ENCODE measurements at places on chromosomes 12 and 14.

- no peak for DNase-seq
Measured at GRCh38 chr14:98374136-98374535, 897.9 kb downstream of the BCL11B start.

DNA sequence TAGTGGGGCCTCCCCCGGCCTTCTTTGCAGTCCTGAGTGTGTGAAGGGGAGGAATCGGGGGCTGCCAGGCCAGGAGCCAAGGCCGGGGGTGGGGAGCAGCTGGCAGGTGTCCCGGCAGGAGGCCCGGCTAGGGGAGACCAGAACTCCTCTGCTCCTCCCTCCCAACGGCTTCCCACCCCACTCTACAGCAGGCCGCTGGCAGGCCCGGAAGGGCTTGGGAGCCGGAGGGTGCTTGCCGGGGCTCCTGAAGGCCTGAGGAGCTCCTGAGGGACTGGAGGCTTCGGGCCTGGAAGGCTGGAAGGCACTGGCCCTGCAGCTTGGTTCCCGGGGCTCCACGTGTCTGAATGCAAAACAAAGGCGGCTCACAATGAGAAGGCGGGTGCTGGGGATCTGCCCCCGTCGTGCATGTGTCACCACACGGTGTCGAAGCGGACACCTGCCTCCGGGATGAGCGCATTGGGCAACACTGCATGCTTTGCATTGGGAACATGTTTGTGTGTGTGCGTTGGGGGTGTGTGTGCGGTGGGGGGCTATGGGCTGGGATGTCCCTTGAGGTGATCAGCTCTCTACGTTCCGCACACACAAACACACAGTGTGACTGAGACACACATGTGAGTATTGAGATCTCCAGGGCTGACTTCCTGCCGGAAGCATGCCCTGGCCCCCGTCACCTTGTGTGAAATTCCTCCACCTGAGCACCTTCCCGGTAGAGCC is 30.9 kb upstream of the ANKRD9 start:
- DNase-seq: no peak

DNA sequence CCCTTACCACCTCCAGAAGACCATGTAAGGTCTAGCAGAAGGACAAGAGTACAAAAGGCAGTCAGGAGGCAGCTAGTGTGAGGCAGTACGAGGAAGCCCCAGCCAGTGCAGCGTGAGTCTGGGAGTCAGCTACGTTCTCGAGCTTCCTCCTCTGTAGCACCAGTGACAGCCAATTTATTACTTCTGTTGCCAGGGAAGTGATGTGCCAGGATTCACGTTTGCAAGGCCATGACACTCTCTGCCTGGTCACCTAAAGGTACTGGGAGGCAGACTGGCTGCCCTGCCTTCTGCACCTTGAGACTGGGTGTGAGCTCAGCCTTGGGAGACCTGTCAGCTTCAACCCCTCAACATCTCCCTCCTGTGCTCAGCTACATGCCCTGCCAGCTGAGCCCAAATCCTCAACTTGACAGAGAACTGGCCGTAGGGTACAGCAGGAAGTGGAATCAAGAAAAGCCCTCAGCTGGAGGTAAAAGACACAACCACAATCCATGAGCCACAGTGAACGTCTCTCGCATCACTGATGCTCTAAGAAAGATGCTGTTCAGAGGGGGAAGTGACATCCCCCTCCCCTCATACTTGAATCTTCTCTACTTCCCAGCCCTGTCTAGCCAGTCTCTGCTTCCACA is 182.5 kb upstream of the RGS6 start:
- no peak for DNase-seq

- DNase-seq: no peak
Measured at GRCh38 chr12:127752802-127753201, 514.2 kb upstream of the TMEM132C start.

GRCh38 chr12:100317371-100317770 is 39.5 kb upstream of the SLC17A8 start:
- DNase-seq: no peak

GRCh38 chr12:6181583-6182278 is 18.5 kb upstream of the CD9 start:
- DNase-seq: no peak

DNA sequence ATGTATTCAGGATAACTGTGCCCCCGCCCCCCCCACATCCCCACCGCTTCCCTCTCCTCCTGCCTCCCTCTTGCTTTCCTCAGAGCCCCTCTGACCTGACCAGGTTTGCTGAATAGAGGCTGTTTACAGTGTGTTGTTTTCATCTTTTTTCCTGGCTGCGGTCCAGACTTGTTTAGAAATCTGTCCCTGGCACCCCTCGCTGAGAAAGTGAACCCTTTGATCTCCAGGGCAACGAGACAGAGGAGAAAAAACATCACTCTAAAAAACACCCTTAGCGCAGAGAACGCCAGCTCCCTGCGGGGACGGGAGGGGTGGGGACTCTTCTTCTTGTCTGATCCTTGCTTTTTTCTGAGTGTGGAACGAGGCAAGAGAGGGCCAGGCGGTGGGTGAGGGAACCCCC is 22.5 kb downstream of the SDS start:
- DNase-seq: no peak

GRCh38 chr14:80850197-80850814 is 91.2 kb downstream of the CEP128 start:
- no peak for DNase-seq

GRCh38 chr14:50008974-50009373 is 107.4 kb downstream of the VCPKMT start:
- DNase-seq: no peak

DNA sequence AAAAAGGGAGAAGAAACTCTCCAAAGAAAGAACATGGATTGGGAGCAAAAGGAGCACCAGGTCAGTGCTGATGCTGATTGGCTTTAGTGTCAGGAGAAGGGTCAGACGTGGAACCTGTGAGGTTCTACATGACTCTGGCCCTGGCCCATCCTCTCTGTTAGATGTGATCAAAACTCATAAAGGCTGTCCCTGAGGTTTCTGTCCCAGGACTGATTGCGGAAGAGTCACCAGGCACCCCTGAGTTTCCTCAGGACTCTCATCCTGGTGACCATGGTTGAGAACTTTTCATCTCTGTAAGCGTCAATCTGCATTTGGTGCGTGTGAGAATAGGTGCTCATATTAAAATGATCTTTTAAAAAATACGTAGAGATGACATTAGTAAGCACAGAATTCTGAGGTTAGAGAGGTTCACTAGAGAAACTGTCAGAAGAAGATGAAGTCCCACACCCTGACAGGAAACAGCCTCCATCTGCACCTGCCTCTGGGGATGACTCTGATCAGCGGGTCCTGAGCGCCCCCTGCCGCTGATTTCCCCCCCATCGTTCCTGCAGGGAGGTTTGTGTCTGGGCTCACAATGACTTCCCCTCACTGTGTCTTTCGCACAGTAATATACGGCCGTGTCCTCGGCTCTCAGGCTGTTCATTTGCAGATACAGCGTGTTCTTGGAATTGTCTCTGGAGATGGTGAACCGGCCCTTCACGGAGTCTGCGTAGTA is 741.8 kb downstream of the TMEM121 start:
- no peak for DNase-seq

GRCh38 chr14:92890830-92891588 is 31.9 kb upstream of the CHGA start:
- DNase-seq: no peak

GRCh38 chr12:55713721-55714120 is 2.1 kb upstream of the BLOC1S1 start:
- DNase-seq: no peak

- no peak for DNase-seq
Measured at GRCh38 chr14:65252482-65253255, 150.4 kb upstream of the MAX start.

GRCh38 chr14:65250162-65250495 is 147.8 kb upstream of the MAX start:
- no peak for DNase-seq

DNA sequence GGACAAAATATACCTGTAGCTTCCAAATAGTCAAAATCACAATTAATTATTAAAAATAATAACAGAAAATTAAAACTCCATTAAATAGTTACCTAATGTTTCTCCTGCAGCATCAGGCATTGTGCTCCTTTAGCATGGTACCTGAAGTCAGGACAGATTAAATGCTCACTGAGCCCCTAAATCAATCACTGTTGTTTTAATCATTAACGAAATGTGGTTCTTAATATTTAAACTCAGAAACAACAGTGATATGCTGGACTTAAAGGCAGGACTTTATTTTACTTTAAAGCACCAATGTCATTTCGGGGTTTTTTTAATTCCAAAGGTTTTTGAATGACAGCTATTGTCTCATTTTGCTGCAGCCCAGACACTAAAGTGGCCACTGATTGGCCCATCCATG is 2.0 kb upstream of the BMP4 start:
- no peak for DNase-seq

GRCh38 chr12:97612075-97612474 is 149.5 kb downstream of the RMST start:
- DNase-seq: no peak

- no peak for DNase-seq
Measured at GRCh38 chr12:29547151-29547632, 49.7 kb upstream of the OVCH1 start.

DNA sequence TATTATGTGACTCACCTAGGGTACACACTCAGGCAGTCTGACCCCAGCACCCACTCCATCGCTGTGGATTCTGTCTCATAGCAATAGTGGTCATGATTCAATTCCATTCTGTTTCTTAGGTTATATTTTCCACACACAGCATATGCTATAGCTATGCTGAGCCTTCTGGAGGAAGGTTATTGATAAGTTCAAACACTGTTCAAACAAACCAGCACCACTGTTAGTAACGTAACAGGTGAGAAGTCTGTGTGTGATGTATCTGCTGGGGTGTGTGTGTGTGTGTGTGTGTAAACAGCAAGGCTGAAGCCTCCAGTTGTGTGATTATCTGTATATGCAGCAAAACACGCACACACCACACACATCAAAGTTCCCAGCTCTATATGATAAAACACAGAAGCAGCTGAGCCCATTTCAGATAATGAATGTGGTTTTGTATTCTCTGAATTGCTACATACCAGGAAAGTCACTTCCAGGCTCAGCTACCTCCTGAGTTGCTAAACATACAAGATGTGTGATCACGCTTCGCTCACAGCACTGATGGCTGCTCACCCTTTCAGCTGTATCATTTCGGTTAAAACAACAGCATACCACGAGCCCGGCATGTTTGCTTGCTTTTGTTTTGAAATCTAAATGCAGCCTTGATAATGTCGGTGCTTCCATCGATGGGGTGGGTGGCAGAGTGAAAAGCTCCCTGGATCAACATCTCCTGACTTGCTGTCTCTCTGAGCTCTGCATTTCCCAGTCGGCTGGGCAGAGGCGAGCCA is 6.8 kb upstream of the SYNE3 start:
- DNase-seq: no peak

- DNase-seq: no peak
Measured at GRCh38 chr14:26810631-26811030, 212.8 kb upstream of the NOVA1 start.

GRCh38 chr12:104577581-104577981 is 120.8 kb downstream of the CHST11 start:
- no peak for DNase-seq

DNA sequence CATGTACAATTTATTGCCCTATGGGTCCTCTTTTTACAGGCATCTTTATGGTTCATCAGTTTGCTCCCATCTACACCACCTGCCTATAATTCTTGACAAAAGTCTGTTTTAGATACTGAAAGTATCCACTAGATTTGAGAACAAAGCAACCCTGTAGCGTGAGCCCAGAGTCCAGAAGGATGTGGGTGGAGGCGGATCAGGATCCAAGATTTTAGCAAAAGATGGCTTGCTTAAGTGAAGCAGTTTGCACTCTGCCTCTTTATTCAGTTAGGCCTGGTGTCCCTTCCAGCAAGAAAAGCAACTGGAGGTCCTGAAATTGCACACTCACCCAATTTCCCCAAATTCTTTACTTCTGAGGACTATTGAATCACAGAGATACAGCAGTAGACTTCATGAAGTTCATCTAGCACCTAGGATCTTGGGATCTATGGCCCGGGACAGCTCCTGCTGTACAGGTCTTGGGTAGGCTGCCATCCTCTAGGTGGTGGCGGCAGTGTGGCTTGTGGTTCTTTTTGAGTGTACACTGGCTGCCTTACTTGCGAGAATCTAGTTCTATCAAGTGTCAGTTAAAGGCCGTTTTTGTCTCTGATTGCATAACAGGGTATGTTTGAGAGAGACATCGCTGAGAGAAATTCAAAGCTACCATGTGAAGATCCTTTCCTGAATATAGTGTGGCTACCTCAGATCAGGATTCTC is 873.2 kb downstream of the NRXN3 start:
- DNase-seq: no peak

- DNase-seq: no peak
Measured at GRCh38 chr12:122528582-122528981, 1.5 kb downstream of the KNTC1 start.

DNA sequence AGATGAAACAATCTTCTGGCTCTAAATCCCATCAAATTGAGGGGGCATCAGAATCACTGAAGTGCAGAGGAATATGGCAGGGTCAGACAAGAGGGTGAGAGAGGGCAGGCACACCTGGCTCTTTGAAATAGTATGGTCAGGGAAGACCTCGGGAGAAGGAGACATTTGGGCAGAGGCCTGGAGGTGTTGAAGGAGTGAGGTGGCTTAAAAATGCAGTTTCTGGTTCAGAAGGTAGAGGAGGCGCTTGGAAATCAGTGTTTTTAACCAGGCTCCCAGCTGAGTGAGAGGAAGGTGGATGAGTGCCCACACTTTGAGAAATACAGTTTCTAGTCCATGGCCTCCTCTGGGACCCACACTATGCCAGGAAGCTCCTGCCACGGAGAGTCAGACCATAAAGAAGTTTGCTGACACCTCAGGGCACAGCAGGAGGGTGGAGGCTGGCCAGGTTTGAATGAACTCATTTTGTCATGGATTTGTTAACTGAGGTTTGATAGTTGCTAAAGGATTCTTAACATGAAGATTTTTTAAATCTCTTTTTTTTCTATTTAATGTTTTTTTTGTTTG is 20.1 kb downstream of the NID2 start:
- DNase-seq: no peak

Data from GM12892 (cell line).